Activated naive CD4-positive, alpha-beta T cell (primary cell): ENCODE measurements at places on chromosomes 11 and 22.

- no peak for DNase-seq
Measured at GRCh38 chr11:35664977-35665441, 2.4 kb downstream of the TRIM44 start.

DNA sequence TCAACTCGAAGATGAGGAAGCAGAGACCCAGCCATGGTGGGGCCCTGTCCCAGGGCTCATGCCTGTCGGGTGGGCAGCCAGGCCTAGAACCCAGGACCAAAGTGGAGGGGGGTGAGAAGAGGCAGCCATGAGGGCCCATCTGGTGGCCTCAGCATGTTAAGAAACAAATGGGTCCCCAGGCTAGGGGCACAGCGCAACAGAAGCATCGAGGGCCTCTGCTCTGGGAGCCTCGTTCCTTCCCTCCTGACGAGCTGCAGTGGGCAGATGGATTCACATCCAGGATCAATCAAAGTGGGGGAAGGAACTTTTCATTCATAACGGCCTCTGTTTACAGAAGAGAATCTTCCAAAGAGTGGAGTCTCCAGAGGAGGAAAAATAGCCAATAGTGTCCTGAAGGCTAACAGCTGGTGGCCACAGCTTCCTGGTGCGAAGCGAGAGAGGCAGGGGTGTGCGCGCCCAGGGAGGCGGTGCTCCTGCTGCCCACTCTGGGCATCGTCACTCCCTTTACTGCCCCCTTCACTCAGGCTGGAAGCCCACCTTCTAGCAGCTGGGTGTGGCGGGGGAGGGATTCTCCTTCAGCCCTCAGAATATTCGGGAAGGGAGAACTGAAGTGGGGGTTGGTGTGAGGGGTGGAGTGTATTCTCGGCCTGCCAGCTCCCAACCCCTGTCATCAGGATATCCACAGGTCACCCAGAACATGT lies 4.3 kb downstream of the CBX7 start:
- DNase-seq, result no peak

DNA sequence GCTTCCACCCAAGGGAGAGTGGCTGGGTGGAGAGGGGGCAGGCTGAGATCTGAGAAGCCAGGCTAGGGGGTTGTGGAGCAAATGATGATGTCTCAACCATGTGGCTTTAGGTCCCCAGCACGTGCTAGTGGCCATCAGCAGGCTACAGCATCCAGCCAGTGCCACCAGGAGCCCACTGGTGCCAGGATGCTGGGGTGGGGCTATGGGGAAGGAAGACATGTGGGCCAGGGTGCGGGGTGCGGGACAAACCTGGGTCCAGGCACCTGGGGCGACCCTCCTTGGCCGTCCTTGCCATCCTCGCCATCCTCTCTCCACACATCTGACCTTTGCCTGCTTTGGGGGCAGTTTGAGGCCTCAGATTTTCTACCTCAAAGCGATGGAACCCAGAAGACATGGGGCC lies 104.3 kb downstream of the KCNQ1 start:
- DNase-seq, result no peak

DNA sequence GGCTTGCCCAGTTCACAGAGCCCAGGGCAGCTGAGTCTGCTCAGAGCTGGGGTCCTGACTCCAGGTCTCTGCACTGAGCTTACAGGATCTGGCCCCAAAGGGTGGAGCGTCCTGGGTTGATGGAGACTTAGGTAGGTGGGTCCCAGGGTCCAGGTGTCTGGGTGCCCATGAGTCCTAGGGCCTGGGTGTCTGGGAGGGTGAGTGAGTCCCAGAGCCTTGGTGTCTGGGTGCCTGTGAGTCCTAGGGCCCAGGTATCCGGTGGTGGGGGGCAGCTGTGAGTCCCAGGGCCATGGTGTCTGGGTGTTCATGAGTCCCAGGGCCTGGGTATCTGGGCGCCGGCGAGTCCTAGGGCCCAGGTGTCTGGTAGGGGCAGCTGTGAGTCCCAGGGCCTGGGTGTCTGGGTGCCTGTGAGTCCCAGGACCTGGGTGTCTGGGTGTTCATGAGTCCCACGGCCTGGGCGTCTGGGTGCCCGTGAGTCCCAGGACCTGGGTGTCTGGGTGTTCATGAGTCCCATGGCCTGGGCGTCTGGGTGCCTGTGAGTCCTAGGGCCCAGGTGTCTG lies 1505.6 kb downstream of the BRD1 start:
- no peak for DNase-seq

- DNase-seq, result no peak
Measured at GRCh38 chr22:18156878-18157713, 7.1 kb downstream of the USP18 start.
